ENCODE measurements at places on chromosomes 2 and 18.

GRCh38 chr18:54529444-54529843 is 61.6 kb upstream of the DYNAP start:
- DNase-seq, result no peak

GRCh38 chr2:8089596-8089995 is 592.3 kb upstream of the ID2 start:
- DNase-seq, result no peak

DNA sequence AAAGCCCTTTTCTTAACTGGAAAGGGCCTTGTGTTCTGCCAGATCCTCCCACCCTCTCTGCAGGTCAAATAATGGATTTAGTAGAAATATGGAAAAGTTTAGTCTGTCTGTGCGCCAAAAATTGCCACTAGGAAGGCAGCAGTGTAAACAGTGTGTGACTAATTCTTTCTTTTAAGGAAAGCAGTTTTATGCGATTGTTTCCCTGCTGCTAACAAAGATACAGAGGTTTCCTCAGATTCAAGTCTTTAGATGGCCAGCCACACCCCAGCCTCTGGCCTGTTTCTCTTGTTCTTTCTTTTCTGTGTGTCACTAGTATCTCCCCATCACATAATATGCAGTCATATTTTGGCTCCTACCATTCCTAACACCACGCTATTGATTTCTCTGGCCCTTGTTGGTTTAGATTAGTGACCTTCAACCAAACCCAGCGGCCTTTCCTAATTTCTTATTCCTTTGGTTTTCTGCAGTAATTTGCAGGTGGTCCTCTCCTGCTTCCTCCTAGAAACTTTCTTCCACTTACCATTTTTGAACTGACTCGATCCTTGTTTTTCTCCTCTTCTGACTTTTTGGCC is 157.4 kb downstream of the LTBP1 start:
- DNase-seq, result no peak

- DNase-seq, result no peak
These were observed 605.6 kb upstream of the SLC39A10 start for GRCh38 chr2:195051401-195051800.

Measured in RWPE2 (cell line).